Stimulated activated CD4-positive, alpha-beta T cell treated with anti-CD3 and anti-CD28 coated beads, Interleukin-2, amount 100 ng/mL, for 4 hours (primary cell): ENCODE measurements at places on chromosomes 2 and 18.

- no peak for DNase-seq
Measured at GRCh38 chr2:38173683-38174082, 97.7 kb upstream of the CYP1B1 start.

GRCh38 chr2:46284796-46285195 lies 12.4 kb upstream of the EPAS1 start:
- no peak for DNase-seq

- DNase-seq: no peak
Measured at GRCh38 chr2:229170916-229171315, 100.2 kb downstream of the PID1 start.

DNA sequence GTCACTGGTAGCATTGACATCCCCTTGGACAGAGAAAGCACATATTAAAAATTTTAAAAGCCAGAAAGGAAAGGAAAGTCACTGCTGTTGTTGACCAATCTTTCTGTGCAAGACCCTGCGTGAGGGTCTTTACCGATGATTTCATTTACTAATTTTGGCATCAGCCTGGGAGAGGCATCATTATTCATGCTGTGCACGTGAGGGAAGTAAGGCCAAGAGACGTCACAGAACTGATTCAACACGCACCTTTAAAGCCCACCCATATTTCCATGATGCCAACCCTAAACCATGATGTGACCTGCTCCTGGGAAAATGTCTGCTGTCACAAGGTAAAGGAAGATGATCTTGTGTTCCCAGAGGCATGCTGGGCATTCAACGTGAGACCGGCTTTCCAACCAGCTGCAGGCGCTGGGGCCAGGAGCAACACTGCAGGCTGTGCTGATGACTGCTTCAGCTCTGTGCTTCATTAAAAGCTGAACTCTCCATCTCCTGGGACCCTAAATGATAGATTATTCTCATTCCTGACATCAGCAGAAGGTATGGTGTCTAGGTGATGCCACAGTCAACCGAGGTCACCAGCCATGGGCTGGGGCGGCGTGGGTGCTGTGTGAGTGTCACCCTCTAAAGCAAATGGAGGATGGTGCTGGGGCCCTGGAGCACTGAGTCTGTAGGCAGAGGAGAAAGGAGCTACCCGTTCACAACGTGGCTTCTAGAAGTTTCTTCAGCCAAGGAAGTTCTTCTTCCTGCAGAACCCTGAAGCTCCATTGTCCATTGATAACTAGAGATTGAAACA lies 53.9 kb downstream of the TMEM18 start:
- DNase-seq: no peak

DNA sequence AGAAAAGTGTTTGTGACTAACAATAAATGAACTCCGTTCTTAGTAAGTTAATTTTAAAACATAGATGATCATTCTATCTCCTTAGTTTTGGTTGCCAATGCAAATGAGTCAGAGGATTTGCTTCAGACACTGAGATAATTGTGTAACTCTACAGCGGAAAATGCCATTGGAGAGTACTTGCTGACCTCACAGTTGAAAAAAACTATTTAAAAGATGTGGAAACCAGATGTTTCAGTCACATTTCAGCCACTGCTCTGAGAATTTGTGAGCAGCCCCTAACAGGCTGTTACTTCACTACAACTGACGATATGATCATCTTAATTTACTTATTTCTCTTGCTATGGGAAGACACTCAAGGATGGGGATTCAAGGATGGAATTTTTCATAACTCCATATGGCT lies at the start of gene TNFAIP6:
TSS of gene TNFAIP6 (plus strand) at position 234 of the 400 bp plus-strand sequence. CDS start at position 309, 75 bp downstream.
- no peak for DNase-seq
